ENCODE measurements at places on chromosomes 4 and X.

DNA sequence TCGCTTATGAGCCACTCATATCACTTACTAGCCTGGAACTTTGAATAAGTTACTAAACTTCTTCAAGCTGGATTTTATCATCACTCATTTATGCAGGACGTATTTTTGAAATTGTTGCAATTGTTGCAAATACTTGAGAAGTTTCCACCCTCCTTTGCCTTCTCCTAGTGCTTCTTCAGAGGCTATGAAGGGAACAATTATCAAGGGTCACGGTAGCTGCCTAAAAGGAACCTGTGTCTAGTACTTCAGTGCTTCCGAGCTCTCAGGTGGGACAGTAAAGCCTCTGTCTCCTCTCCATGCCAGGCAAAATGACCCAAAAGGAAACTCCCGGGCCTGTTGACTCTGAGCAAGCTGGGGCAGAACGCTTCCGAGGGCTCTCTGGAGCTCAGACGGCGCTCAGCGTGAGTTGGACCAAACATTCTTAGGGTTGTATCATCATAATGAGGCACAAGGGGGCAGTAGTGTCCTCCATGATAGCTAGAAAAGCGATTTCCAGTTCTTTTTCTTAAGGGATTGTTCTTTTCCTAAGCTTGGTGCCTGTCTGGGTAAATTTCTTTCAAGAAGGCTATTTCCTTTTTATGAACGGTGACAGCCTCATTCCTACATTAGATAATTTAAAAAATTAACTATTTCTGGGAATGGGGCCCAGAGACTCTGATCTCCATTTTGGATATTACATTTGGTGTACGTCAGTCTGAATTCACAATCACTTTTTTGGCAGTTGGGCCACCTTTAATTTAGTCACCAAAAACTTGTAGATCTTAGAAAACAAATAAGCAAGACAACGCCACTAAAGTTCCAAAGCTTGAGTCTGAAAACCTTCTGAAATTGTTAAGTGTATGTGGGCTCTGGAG, 73.1 kb downstream of the PACRGL start:
- DNase-seq, result no peak

DNA sequence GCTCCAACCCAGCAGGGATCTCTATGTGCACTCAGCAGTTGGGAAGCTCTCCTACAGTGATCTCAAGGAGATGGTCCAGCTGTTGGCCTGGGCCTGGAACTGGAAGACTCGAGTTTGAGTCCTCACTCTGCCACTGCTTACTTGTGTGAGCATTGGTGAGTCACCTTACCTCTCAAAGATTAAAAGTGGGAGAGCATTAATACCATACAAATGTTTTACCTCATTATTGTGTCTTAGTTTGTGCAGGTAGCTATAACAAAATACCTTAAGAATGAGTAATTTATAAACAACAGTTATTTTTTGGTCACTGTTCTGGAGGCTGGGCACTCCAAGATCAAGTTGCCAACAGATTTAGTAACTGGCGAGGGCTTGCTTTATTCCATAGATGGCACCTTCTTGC, 21.4 kb upstream of the ZNF827 start:
- no peak for DNase-seq

DNA sequence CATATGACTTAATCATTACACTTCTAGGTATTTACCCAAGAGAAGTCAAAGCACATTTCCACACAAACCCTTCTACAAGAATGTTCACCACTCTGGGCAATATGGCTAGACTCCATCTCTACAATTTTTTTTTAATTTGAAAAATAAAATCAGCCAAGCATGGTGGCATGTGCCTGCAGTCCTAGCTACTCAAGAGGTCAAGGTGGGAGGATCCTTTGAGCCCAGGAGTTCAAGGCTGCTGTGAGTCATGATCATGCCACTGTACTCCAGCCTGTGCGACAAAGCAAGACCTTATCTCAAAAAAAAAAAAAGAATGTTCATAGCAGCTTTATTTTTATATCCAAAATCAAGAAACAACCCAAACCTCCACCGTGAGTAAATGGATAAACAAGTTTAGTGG, 70.3 kb upstream of the MBNL3 start:
- DNase-seq, result no peak

DNA sequence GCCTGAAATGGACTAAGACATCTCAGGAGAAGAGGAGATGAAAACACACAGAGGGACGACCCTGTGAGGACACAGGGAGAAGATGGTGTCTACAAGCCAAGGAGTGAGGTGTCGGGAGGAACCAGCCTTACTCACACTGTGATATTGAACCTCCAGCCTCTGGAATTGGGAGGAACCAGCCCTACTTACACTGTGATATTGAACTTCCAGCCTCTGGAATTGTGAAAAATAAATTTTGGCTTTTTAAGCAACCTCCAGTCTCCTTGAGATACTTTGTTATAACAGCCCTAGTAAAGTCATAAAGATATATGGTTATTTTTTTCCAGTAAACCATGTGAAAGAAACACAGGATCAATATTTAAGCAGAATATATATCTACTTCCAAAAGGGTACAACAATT, 76.5 kb downstream of the DHRSX start:
- DNase-seq, result no peak

DNA sequence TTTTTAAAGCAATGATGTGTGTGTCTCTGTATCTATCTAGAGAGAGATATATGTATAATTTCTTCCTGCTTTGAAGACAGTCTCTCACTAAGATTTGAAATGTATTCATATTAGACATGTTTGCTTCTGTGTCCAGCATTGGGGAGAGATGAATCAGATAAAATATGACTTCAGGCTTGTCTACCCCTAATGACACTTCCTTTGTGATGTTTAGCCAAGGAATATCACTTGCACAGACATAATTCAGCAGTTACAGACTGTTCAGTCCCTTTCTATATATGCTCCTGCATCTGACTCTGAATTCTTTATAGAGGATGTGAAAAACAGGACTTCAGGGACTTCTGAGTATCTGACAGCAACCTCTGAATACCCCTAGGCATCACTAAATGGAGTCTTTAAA, 158.4 kb downstream of the DCLK2 start:
- no peak for DNase-seq

GRCh38 chrX:6448003-6448402, 86.9 kb downstream of the VCX3A start:
- DNase-seq, result no peak

DNA sequence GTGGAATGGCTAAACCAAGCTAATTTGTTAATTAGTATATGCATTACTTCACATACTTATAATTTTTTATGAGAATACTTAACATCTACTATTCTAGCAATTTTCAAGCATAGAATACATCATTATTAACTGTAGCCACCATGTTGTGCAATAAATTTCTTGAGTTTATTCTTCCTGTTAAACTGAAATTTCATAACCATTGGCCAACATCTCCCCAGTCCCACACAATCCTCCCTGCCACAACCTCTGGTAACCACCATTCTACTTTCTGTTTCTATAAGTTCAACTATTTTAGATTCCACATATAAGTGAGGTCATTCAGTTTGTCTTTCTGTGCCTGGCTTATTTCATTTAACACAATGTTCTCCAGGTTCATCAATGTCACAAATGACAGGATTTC, 208.5 kb downstream of the PPP4R3C start:
- no peak for DNase-seq

GRCh38 chrX:14355556-14355955, 173.8 kb upstream of the GLRA2 start:
- DNase-seq, result no peak

GRCh38 chr4:163108614-163109013, 58.1 kb downstream of the NAF1 start:
- no peak for DNase-seq

DNA sequence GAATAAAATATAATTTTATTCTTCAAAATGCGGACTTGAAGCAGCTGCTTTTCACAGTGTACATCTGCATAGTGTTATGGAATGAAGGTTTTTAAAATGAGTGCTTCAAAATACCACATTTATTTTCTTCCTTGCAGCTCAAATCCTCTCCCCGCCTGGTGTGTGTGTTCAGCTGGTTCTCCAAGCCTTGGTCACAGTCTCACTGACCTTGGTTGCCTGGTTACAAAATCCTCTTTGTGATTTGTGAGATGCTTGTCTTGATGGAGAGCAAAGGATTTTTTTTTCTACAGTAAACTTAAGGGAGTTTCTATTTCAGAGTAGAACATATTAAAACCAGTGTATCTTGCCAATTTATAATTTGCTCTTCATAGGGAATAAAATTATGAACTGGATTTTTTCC, 139.2 kb downstream of the PCDH18 start:
- DNase-seq, result no peak

DNA sequence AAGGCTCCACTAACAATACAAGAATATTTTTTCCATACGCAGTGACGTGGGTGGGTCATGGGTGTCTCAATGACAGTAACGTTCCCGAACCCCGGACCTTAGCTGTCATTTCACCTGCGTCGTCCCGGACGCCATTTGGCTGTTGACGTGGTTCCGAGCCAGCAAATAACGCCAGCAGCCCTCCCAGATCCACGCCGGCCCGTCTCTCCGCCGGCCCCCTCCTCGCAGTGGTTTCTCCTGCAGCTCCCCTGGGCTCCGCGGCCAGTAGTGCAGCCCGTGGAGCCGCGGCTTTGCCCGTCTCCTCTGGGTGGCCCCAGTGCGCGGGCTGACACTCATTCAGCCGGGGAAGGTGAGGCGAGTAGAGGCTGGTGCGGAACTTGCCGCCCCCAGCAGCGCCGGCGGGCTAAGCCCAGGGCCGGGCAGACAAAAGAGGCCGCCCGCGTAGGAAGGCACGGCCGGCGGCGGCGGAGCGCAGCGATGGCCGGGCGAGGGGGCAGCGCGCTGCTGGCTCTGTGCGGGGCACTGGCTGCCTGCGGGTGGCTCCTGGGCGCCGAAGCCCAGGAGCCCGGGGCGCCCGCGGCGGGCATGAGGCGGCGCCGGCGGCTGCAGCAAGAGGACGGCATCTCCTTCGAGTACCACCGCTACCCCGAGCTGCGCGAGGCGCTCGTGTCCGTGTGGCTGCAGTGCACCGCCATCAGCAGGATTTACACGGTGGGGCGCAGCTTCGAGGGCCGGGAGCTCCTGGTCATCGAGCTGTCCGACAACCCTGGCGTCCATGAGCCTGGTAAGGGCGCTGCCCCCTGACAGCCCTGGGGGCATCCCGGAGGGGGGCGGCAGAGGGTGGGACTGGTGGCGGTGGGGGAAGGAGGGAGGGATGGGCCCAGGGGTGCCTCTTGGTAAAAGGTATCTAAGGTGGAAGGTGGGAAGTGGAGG, at the start of gene CPE:
TSS of gene CPE (plus strand) at position 264 of the 933 bp plus-strand sequence. CDS start at position 478, 214 bp downstream.
- DNase-seq, result peak; percentile 14

DNA sequence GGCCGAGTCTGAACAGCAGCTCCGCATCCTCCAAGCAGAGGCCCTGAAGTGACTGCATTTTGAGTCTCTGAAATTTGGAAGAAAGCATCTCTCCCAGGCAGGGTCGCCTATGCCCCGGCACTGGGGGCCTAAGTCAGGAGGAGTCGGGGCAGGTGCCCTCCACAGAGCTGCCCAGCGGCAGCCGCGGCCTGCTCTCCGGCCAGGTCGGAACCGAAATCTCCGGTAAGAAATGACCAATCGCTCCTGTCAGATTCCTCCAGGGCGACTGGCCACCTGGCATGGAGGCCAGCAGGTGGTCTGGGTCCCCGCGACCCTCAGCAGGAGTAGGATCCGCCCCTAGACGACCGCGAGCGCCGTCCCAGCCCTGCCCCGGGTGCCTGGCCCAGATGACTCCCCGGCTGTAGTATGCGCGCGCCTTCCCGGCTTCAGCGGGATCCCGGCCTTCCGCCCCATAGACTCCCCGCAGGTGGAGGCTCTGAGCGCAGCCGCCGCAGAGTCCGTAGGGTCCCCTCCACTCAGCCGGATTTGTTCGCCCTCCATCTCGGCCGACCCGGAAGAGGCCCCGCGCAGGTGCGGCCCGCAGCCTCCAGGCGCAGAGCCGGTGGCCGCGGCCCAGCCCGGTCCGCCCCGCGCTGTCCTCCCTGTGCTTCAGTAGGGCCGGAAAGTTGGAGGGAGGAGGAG, 1.5 kb downstream of the NKX1-1 start:
- DNase-seq, result no peak

DNA sequence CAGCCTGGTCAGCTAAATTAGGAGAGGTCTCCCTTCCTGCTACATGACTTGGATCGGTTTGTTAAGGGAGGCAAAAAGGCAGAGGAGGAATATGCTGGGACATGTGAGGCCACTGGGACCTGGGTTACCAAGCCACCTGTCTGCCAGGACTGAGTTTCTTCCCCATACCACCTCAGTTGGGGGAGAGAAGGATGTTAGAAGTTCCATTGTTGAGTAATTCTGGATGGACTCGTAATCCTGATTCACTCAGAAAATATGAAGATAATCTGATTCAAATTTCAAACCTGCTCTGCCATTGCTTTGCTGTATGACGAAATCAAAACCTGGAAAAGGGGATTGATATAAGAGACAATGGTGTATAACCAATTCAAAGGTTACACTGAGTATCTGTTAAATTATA, 97.4 kb upstream of the S100G start:
- no peak for DNase-seq
